ENCODE measurements at places on chromosomes 6 and 20. TPM values are rescaled to one million over a fixed set of nuclear protein-coding genes. Genes with fewer than 3 reads are reported as not detected.
A peak's percentile ranks its signal among the peaks of the same experiment; 100 is the strongest.

The FBXL4 gene
- 16.2 TPM for total RNA-seq

The SLC17A3 gene
- total RNA-seq, result 0.33 TPM

The PDE7B gene
- total RNA-seq, result 0.73 TPM

The CCDC167 gene
- 55.3 TPM for total RNA-seq

The INSM1 gene
- total RNA-seq, result 6.8 TPM

The SNAP25 gene
- total RNA-seq, result 0.18 TPM

The F13A1 gene
- total RNA-seq, result not detected

The GGT7 gene
- 12.7 TPM for total RNA-seq

The KCNK5 gene
- total RNA-seq, result 12.7 TPM

The SERPINB6 gene
- 41.3 TPM for total RNA-seq

The WFDC5 gene
- 0.23 TPM for total RNA-seq

The C20orf141 gene
- not detected for total RNA-seq

The IP6K3 gene
- total RNA-seq, result not detected

The LTB gene
- 73.3 TPM for total RNA-seq

The PTPRK gene
- total RNA-seq, result 5.0 TPM

The HLA-DRB5 gene
- 4.1 TPM for total RNA-seq

The SCP2D1 gene
- total RNA-seq, result not detected

The FHL5 gene
- not detected for total RNA-seq

The SLC26A8 gene
- not detected for total RNA-seq

The OR2H1 gene
- total RNA-seq, result not detected

GRCh38 chr6:43376551-43376981 lies 7.1 kb upstream of the ZNF318 start:
- DNase-seq, result peak; percentile 67

GRCh38 chr20:15022921-15023320 lies 685.5 kb upstream of the FLRT3 start:
- DNase-seq, result no peak

- no peak for DNase-seq
These were observed 23.5 kb downstream of the CARMIL1 start for GRCh38 chr6:25302677-25303128.

DNA sequence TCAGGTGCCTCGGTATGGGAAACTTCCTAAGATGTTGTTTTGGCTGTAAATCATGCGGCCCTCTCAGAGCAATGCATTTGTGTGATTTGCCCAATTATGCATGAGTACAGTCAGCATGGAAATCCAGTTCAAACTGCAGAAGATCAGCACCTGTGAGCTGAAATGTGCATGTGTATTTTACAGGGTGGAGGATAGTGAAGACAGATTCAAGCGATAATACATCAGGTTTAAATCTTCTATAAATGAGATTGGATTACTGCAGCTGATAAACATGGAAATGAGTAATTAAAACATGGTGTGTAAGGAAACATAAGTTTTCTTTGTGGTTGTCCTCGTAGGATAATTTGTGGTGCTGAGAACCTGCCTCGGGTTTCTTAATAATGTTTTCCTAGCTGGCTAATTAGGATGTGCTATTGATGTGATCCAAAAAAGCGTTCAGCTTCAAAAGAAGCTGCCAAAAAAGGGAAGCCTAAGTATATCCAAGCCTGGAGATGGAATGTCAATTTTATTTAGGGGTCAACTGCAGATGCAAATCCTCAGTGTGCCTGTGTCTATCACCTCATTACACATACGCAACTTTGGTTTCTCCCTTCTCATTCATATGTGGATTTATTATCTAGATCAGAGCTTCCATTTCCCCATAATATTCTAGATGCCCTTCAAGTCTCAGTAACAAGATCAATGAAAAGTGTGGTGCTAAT lies 117.1 kb upstream of the CCDC28A start:
- no peak for DNase-seq

GRCh38 chr6:95243053-95243452 lies 334.3 kb upstream of the MANEA start:
- no peak for DNase-seq

- no peak for DNase-seq
These were observed 155.1 kb downstream of the SLC16A10 start for GRCh38 chr6:111242452-111242851.

- no peak for DNase-seq
These were observed 55.5 kb downstream of the CPNE5 start for GRCh38 chr6:36783603-36784375.

- no peak for DNase-seq
These were observed 7.8 kb downstream of the ADTRP start for GRCh38 chr6:11770546-11771466.

- no peak for DNase-seq
These were observed 68.4 kb downstream of the ARID1B start for GRCh38 chr6:156845454-156846155.

DNA sequence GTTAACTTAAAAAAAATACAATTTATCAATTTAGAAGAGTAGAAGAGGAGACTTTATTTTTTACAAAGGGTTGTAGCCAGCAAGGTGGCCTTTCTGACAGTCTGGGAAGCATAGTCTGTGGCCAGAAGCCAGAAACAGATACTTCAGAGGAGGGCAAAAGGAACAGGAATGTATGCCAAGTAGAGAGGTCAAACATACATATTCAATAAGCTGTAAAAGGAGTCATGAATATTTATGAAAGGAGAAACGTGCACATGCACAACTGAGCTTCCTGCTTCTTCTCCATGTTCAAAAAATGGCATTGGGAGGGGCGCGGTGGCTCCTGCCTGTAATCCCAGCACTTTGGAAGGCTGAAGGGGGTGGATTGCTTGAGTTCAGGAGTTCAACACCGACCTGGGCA lies 43.9 kb upstream of the FAM184A start:
- no peak for DNase-seq

DNA sequence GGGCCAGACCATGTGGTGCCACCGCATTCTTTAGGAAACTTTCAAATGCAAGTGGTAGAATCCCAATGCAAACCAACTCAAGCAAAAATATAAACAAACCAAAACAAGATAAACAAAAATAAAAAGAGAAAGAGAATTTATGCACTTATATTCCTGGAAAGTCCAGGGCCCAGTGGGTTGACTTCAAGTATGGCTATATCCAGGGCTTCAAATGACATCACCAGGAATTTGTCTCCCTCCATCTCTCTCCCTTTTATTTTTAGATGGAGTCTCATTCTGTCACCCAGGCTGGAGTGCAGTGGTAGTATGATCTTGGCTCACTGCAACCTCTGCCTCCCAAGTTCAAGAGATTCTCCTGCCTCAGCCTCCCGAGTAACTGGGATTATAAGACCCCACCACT lies 56.1 kb upstream of the PNRC1 start:
- no peak for DNase-seq

DNA sequence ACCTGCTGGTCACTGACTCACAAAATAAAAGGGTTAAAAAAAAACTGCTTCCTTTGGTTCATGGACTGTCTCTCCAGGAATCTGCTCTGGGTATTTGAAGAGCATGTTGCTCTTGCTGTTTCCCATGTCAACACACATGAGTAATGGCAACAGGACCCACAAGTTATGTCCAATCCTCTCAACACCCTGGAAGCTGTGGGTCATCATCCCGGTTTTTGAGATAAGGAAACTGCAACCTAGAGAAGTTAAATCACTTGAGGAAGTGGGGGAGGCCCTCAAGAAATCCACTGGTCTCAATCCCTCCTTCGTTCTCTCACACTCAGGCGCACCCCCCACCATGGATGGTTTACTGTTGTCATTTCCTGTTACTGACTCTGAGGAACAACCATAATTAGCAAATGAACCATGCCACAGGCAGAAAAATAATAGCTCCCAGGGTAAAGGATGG lies 12.4 kb downstream of the MAP1LC3A start:
- DNase-seq, result peak; percentile 29

GRCh38 chr20:53181866-53182376 lies 209.8 kb downstream of the TSHZ2 start:
- no peak for DNase-seq

DNA sequence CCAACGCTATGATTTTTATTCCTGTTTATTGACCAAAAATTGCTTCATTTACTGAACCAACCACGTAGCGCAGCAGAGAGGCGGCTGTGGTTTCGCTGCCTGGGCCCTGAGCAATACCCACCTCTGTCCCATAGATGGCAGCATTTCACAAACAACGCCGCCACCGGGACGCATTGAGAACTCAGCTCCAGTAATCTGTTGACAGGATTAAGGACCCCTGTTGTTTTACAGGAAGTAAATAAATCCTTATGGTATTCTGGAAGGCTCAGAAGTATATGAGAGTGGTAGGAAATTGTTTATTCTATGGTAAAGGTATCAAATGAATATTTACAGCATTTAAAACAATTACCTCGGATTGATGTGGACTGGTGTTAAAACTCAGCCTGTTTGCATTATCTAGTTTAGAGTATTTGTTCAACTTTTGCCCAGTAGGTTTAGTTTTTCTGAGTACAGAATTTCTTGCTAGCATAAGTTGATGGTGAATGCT lies 547.9 kb upstream of the SLC35B3 start:
- peak; percentile 77 for DNase-seq

- no peak for DNase-seq
These were observed 309.0 kb upstream of the PTCHD4 start for GRCh38 chr6:48419992-48420391.

- no peak for DNase-seq
These were observed 101.4 kb downstream of the KIF13A start for GRCh38 chr6:17885889-17886576.

GRCh38 chr6:85389151-85389797 lies 60.6 kb upstream of the NT5E start:
- peak; percentile 70 for DNase-seq

GRCh38 chr20:21615617-21616080 lies 89.8 kb upstream of the PAX1 start:
- DNase-seq, result peak; percentile 73

- DNase-seq, result peak; percentile 72
These were observed 111.4 kb downstream of the FYN start for GRCh38 chr6:111761783-111762312.

GRCh38 chr6:138378463-138378862 lies 758 bp downstream of the SMIM28 start:
- DNase-seq, result no peak

DNA sequence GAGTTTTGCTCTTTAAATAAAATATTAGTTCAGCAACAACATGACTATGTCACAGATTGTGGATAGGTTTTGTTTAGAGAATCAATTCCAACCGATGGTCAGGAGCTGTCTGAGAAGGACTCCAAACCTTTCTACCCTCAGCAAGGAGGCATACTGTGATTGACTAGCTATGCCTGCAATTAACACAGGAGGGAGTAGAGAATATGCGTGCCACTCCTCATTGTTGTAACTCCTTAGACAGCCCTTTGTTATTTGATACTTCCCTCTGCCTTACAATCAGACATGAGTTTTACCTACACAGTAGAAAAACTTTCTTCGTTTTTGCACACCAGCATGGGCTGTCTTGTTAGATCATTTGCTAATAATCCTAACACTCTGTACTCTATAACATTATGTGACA lies 796.5 kb downstream of the PRIM2 start:
- DNase-seq, result no peak

- peak; percentile 67 for DNase-seq
These were observed 70.0 kb downstream of the PTPN1 start for GRCh38 chr20:50580016-50580747.

GRCh38 chr20:11845340-11845739 lies 72.4 kb upstream of the BTBD3 start:
- DNase-seq, result no peak

- DNase-seq, result no peak
These were observed 337.9 kb downstream of the TAF4 start for GRCh38 chr20:61727761-61728160.

DNA sequence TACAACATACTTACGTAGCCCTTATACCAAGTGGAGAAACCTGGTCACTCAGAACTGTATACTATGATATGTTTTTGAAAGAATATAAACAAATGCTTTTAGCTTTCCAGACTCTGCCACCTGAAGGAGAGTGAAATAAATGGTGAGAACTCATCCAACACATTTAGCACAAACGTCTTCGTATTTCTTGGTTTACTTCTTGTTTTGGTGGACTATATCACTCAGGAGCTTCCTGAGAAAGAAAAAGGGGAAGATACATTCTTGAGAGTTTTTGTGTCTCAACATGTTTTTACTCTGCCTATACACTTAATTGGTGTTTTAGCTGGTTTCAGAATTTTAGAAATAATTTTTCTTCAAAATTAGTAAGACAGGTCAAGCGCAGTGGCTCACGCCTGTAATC lies 19.4 kb upstream of the CTAGE9 start:
- no peak for DNase-seq

DNA sequence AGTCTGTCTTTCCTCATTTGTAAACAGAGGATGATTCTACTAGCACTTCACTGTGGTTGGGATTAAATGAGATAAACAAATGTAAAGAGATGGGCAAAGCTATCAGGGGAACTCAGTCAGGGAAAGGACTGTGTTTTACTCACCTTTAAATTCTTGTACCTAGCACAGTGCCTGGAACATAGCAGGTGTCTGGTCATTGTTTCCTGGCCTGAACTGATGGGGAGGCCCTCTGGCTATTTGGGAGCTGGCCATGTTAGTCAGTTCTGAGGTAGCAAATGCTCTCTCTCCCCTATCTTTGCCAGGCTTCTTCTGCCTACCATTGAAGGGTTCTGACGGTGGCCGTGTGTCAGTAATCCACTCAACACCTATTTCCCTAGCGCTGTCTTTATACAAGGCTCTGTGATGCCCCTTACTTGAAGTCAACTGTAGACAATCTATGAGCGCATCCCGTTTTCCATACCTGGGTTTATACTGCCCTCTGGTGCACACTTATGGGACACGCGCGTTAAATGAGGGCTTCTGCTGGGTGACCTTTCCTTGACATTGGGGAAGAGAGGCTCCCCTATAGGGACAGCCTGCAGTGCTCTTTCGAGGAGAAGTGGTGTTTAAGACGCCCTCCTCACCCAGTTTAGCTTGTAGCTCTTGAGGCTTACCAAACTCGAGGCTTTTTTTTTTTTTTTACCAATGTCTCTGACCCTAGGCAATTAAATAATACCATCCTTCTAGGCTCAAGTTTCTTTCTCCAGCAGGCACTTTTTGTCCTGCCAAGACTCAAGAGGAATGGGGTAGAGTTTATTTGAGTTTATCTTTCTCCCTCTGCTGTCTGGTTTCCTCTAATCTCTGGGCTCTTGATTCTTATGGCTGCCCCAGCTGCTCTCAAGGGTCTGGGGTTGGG lies 4.0 kb upstream of the SPATS1 start:
- DNase-seq, result peak; percentile 81

GRCh38 chr20:64067005-64067632 lies 4.1 kb downstream of the TCEA2 start:
- DNase-seq, result no peak

DNA sequence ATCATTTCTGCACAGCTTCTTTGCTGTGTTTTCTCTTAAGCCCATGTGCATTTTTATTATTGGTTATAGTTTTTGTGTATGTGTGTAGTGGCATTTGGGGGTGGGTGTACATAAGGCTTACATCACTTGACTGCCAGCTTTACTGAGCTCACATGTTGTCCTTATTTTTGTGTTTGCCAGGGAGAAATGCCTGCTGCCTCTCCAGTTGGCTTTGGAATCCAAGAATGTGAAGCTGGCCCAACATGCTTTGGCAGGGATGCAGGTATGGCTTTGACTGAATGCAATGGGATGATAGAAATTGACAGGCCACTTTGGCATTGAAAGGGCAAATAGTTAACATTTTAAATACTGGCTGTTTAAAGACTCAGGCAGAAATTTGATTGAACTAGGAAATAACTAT lies 11.4 kb downstream of the PBOV1 start:
- DNase-seq, result no peak
